ENCODE measurements at places on chromosomes 6 and 20.

- no peak for DNase-seq
These were observed 360.5 kb downstream of the KIF16B start for GRCh38 chr20:16212790-16213189.

GRCh38 chr6:129623008-129623732 lies 86.8 kb downstream of the ARHGAP18 start:
- DNase-seq = no peak

DNA sequence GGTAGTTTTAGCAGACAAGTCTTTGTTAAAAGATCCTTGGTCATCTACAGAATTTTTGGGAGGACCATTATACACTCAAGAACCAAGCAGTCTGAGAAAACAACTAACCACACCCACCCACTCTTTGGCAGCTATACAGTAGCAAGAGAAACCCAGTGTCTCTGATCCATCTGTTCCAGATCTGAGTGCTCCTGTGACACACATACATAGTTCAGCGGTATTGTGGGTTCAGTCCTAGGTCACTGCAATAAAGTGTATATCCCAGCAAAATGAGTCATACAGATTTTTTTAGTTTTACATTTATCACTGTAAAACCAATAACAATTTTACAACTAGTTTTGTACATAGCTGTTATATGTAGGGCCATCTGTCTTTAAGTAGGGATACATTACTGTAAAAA lies 47.4 kb upstream of the PAK5 start:
- DNase-seq = no peak

GRCh38 chr6:146871611-146872425 lies 273.0 kb downstream of the ADGB start:
- peak; percentile 73 for DNase-seq

- no peak for DNase-seq
These were observed 232.0 kb upstream of the TAB2 start for GRCh38 chr6:149085557-149085938.

DNA sequence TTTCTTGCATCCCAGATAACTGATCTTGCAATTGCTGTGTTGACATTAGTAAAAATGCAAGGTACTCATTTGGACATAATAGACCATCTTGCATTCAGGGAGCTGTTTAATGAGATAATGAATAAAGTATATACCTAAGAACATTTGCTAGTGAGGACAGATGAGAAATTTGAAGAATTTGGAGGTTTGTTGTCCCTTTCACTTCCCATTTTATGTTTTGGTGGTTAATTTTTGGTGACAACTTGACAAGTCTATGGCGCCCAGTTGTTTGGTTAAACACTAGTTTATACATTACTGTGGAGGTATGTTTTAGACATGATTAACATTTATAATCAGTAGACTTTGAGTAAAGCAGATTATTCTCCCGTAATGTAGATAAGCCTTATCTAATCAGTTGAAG lies 300.2 kb upstream of the SYNCRIP start:
- DNase-seq = no peak

GRCh38 chr20:46552460-46553420 lies 2.3 kb upstream of the OCSTAMP start:
- no peak for DNase-seq

GRCh38 chr20:36572701-36573102 lies 695 bp upstream of the TGIF2 start:
- DNase-seq = no peak

DNA sequence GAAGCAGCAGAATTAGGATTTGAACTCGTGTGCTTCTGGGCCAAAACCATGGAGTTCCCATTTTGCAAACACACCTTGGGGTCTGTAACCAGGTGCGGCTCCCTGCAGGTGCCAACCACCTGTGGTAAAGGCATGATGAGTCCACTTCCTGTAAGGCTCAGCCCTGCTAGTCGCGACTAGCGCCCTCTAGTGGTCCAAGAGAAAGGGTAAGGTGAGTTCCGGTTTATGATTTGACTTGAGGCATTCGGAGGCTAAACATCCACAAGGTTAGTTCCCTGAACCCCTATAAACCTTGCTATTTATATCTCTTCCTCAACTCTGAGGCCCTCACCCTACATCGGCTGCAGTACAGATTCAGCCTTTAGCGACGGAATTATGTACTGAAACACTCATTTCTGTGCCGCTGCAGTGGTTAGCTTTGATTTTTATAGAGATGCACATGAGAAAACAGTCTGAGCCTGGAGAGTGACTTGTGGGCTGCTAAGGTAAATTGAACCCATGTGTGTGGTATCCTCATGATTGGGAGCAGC lies 173.4 kb downstream of the PLCB1 start:
- no peak for DNase-seq

GRCh38 chr6:128572294-128572693 lies 51.9 kb upstream of the PTPRK start:
- DNase-seq = no peak

DNA sequence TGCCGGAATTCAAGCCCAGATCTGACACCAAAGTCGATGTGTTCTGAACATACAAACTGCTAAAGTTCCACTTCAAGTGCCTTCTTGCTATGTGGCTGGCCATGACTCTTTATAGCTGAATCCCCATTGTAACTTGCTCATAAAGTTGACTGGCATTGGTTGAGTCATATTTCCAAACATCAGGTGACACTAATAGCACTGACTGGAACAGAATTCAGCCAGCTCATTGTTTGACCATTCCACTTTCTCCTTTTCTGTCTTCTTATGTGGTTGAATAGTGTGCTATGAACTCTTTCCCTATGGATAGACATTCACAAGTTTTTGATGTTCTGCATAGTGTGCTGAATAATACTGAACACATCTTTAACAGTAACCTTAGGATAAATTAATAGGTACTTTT lies 266.2 kb upstream of the ZFP64 start:
- no peak for DNase-seq

DNA sequence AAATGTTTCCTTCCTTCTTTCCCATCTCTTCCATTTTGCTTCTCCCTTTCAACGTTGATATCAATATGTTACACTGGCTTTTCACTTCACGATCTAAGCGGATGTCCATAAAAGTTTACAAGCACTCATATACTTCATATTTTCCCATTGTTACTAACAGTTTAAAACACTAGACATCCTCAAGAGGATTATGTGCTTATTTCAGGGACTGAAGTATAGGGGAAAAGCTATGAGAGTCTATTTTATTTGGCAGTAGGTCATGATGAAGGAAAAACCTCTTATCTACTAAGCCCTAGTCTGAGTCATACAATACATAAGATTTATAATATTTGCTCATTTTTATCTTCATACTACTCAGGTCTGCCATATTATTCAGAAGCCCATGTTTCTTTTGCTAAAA lies 20.6 kb upstream of the EPB41L2 start:
- DNase-seq = no peak

GRCh38 chr6:142927904-142928303 lies 17.1 kb downstream of the HIVEP2 start:
- no peak for DNase-seq

GRCh38 chr6:75363304-75363703 lies 78.7 kb upstream of the TMEM30A start:
- DNase-seq = no peak
